ENCODE measurements at places on chromosomes 2 and 18. TPM values are rescaled to one million over a fixed set of nuclear protein-coding genes. Genes with fewer than 3 reads are reported as not detected.
A peak's percentile ranks its signal among the peaks of the same experiment; 100 is the strongest.

DNA sequence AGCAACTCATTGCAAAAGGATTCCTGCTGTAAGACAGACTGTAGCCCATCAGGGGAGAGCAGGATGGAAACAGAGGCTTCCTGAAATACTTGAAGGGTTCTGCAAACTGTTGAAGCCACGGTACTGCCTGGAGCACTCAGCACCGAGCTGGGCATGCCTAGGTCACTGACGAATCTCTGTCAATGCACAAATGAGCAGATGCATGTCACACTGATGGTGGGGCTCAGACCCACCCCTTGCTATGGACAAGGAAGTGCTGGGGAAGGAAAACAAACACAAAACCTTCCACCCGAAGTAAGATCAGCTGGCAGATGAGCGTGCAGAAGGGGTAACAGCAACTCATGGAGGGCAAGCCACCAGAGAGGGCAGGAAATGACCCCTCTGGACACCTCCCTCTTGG is 136.7 kb downstream of the BCL2 start:
- DNase-seq = no peak

- DNase-seq = no peak
Observed at GRCh38 chr2:99066075-99066958, 75.2 kb upstream of the C2orf15 start.

DNA sequence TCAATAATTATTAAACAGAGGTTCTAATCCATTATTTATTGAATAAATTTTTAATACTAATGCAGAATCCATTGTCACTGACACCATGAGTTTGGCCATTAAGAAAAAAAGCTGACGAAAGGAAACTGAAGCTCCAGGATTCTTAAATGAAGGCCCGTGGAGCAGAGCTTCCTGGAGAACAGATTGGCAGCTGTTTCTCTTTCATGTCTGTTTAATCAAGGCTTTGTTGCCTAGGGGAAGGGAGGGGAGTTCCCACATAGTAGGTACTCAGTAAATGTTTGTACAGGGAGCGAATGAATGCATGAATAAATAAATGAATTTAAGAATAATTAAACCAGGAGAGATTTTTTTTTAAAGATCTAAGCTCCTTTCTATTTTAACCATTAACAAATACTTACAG is 315.1 kb upstream of the KLHL29 start:
- DNase-seq = no peak

RAPGEF4 gene
- total RNA-seq = 4.7 TPM

GRCh38 chr2:7191932-7192331 is 274.7 kb downstream of the RNF144A start:
- no peak for DNase-seq

DYNAP gene
- not detected for total RNA-seq

- no peak for DNase-seq
Observed at GRCh38 chr2:227004482-227004881, 159.5 kb downstream of the COL4A4 start.

GRCh38 chr2:23023722-23024121 is 361.3 kb upstream of the KLHL29 start:
- DNase-seq = no peak

- DNase-seq = no peak
Observed at GRCh38 chr2:141151611-141152286, 979.1 kb downstream of the LRP1B start.

DNA sequence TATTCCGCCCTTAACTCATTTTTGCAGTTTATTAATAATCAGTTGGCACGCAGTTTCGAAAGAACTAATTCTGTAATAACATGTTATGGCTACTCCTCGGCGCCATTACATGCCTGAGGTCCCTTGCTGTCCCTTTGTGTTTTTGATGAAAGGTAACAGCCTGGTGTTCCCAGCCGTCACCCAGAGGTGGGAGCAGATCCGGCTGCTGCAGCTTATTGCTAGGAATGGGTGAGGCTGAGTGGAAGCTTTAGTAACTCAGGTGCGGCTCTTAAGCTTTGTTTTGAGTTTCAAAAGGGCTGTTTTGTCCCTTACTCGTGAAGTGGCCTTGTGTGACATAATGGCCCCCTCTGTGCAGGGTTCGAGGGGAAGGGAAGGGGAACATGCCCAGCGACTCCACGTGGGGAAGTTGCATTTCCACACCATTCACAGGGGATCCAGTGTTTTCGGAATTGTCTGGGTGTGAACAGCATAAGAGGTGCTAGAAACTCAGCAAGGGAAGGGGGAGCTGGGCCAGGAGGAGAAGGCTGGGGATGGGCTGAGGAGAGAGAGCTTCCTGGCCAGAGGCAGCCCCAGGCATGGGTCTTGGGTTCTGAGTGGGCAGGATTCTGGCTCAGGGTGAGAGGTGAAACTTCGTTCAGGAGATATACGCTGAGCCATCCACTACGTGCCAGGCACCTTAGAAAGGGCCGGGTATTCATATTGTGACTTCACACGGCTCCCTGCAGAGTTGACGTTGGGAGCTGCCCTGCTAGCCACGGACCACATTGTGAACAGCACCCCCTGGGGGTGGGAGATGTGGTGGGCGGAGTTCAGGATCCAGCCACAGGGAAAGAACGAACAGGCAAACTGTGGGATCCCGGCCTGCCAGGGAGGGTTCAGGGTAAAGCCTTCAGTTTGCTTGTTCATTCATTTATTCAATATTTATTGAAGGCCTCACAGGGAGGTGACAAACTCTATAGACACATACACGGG is 84.4 kb downstream of the TGOLN2 start:
- DNase-seq = peak; percentile 81

- no peak for DNase-seq
Observed at GRCh38 chr18:75173125-75173432, 35.9 kb downstream of the PTGR3 start.

SAP130 gene
- total RNA-seq = 4.4 TPM

- DNase-seq = no peak
Observed at GRCh38 chr2:224286923-224287322, 115.0 kb downstream of the FAM124B start.

DNA sequence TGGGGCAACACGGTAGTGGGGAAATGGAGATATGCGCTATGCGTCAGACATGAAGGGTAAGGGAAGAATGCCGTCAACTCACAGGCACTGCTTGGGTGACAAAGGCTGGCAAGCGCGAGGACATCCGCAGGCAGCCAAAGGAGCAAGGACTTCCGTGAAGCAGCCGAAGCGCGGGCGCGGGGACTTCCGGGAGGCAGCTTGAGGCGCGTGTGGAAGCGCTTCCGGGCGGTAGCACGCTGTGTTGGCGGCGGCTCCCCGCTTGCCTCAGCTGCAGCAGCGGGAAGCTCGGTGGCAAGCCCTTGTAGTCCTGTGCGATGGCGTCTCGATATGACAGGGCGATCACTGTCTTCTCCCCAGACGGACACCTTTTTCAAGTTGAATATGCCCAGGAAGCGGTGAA is at the start of gene PSMA8:
Gene PSMA8 (plus strand): TSS at position 218 of the 400 bp plus-strand sequence. CDS start 97 bp downstream, at position 315.
- peak; percentile 14 for DNase-seq

GRCh38 chr2:45418532-45418931 is 192.5 kb downstream of the SRBD1 start:
- DNase-seq = no peak

DNA sequence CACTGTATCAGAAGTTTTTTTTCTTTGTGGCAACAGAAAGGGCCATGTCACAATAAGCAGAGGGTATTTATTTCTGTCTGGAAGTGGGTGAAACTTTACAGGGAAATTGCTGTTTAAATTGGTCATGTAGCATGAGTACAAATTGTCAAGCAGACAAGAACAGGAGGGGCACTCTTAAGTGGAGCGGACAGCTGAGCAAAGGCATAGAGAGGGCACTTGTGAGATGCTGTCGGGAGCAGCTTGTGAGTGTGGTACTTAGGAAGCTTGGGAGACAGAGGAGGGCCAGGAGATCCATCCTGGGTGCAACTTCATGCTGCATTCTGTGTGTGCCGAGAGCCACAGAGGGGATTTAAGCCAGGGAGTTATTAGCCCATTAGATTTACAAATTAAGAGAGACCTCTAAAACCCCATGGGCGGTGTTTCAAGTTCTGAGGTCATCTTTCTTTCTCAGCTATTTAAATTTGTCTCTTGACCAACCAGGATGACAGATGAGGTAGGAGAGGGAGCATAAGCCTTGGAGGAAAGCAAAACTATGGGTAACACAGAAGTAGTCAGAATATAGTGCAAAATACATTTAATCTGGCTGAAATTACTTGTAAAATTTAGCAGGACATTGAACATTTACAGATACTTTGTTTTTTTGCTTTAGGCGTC is 30.4 kb downstream of the INPP4A start:
- DNase-seq = no peak

FOXI3 gene
- not detected for total RNA-seq

WDR35 gene
- 8.9 TPM for total RNA-seq

DNA sequence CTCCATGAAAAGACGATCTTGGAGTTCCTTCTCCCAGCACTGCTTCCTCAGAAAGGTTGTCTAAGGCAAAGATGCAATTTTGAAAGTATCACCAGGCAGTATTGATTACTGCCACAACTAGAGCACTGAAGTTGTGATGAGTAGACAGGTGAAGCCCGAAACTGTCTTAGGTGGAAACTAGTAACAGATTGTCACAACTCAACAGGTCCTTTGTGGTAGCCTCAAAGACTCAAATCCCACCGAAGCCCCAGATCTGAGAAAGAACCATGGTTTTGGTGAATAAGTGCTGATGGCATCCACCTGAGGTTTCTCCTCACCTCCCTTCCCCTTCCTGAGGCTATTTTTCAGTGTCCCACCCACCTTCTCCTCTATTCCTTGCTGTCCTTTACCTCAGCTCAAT is 248.0 kb downstream of the DSEL start:
- no peak for DNase-seq

- DNase-seq = no peak
Observed at GRCh38 chr2:112155331-112156151, 17.4 kb downstream of the FBLN7 start.

DNA sequence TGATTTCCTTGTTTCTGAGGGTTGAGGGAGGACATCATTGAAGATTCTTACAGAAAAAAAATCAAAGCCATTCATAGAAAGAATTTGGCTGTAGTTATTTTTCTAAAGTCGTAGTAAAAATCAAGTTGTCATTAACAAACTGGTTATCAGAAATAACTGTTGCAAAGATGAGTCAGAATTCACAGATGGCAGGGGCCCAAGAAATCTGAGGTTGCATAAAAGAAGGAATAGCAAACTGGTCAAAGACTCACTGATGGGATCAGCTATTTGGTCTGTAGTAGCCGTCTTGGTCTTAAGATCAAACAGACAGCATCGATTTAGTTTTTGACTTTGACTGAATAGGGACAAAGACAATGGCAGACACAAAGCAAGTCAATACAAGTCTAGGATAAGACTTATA is 334.3 kb downstream of the FIGN start:
- DNase-seq = peak; percentile 2

GALNT5 gene
- total RNA-seq = 3.1 TPM
